Cortex of kidney (tissue), 1 donor: ENCODE measurements at places on chromosomes 2 and 18.

DNA sequence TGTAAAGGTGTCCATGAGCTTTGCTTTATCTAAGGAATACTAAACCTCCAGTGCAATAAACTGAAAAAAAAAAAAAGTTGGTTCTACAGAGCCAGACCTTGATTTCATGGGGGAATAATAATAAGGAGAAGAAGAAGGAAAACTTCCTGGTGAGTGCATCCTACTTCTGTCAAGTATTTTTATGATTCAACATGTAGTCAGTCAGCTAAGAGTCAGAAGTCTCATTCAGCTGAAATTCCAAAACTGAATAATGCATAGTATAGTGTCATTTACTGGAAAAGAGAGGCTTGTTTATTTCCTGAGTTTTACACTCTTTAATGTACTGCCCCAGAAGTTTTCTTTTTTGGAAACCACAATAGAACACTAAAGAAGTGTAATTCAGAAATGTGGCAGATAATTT lies 77.8 kb upstream of the TACR1 start:
- DNase-seq = no peak

DNA sequence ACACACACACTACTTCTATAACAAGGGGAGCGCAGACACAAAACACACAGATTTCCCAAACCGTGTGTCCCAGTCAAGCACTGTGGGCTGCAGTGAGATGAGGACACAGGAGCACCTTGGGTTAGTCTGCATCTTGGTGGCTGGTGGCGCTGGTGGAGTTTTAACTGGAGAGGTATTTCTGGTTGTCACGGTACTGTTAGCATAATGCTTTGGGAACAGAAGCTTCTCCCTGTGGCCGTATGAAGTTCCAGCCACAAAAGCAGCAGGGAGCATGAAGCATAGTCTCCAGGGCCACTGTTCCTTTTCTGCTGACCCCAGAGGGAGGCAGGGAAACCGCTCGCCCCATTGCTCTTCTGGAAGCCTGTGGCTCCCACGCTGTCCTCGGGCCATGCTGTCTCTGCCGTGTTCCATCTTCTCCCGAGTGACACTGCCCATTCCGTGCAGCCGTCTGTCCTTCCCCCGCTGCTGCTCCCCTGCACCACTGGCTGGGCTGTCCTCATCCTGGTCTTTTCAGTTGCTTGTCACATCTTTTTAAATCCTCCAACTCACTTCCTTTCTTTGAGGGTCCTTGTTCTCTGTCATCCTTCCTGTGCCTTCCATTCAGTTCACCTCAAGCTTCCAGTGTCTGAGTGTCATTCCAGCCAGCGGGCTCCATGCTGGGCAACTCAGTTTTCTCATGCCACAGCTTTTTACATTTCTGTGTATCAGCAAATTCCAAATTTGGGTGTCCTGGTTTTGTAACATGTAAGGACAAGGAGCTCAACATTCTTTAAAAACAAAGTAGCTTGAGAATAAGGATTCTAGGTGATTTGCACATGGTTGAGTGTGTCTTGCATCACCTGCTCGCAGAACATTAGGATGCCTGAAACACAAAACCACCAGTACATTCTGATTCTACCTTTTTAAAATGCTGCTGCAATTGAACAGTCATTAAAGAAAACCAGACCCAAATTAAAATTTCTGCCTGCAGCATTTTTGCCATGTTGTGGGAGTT lies 125.0 kb downstream of the MTCL1 start:
- no peak for DNase-seq

DNA sequence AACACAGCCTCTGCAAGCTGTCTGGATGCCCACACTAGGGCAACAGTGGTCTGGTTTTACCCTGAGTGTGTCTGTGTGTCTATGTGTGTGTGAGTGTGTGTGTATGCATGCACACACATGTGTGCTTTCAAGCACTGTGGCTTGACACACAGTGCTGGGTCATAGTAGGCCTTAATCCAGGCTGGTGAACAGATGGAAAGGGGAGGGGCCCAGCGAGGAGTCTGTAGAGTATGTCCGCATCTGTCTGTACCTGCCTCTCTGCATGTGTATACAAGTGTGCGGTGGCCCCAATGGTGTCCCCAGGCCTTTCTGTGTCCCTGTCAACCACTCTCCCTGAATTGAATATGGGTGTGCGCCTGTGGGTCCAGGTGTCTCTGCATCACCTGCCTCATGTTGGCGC lies 9.3 kb upstream of the KCNIP3 start:
- DNase-seq = no peak

GRCh38 chr18:26135548-26135947 lies 1.9 kb downstream of the PSMA8 start:
- DNase-seq = no peak

DNA sequence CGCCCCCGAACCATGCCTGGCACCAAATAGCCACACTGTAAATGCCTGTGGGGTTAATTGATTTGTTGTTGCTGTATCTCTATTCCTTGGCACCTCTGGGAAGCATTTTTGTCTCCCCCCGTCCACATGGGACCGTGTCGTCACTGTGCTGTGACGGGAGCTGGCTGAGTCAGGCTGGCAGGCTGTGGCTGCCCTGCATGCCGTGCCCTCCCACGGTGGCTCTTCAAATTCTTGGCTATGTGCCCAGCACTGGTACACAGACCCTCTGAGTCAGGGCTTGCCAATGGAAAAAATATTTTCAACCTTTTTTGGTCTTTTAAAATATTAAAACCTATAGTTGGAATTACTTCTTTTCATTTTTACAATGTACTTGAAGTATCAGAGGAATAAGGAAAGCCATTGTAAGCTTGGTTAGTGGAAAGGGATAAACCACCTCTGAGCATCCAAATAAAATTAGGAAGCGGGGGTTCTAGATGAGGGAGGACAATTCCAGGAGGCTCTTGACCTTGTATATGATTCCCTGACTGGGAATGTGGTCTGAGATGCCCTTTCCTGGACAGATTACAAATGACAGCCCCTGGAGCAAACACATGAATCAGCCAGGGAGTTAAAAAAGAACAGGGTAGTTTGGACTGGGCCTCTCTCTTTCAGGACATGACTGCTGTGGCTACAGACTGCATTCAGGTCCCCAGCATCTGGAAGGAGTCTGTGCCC lies 59.4 kb downstream of the DGKD start:
- DNase-seq = no peak

DNA sequence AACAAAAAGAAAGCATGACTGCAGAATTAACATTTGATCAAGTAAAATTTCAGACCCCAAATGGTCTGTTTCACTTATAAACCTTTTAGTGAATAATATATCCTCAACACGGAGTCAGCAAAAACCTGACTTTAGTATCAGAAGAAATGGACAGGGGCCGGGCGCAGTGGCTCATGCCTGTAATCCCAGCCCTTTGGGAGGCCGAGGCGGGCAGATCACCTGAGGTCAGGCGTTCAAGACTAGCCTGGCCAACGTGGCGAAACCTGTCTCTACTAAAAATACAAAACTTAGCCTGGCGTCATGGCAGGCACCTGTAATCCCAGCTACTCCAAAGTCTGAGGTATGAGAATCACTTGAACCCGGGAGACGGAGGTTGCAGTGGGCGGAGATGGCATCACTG lies 3.0 kb downstream of the OR6B3 start:
- DNase-seq = no peak

- no peak for DNase-seq
These were observed 248.8 kb downstream of the RDH14 start for GRCh38 chr2:18311420-18312195.

DNA sequence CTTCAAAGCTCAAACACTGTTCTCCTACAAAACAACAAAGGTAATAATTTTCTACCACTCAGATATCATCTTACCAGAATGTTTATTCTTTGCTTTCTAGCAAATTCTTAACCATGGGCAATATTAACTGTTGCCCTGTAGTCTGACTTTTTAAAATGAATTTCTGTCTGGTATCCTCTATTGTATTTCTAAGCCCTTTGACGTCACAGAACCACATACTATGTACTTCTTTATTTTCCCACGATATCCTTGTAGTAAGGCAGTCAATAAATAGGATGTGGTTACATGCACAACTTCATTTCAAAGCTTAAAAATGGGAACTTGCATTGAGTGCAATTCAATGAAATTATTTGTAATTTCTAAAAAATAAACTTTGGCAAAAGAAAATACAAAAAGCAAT lies 58.7 kb downstream of the THADA start:
- no peak for DNase-seq

GRCh38 chr2:225354281-225354774 lies 45.2 kb upstream of the NYAP2 start:
- DNase-seq = no peak

DNA sequence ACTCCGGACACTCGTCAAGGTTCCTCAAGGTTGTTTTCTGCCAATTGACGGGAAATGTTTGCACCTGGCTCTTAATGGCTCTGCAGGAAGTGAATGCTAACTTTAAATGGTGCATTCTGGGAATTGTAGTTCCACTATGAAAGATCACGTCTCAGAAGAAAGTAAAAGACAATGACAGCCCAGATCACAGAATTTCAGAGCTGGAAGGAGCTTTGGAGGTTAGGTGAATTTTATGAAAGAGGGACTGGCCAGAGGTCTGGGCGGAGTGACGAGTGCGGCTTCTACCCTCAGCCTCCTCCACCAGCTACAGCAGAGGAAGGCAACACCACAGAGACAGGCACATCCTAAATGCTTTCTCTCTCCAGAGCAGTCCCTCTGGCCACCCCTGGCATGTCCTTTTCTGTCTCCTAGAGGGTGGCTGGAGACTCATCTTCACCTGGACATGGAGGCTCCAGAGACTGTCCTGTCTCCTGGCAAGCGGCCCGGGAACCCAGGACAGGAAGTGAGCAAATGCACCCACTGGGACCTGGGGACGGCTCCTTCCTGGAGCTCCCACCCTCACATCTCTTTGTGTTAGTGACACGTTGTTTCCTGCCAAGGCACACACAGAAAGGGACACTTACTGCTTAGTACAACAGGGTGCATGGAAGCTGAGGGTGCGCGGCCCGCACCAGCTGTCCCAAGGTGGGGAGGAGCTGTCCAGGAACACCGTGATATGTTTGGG lies 19.4 kb downstream of the THAP4 start:
- DNase-seq = no peak

- no peak for DNase-seq
These were observed 71.1 kb downstream of the ANKRD44 start for GRCh38 chr2:197239434-197239833.

DNA sequence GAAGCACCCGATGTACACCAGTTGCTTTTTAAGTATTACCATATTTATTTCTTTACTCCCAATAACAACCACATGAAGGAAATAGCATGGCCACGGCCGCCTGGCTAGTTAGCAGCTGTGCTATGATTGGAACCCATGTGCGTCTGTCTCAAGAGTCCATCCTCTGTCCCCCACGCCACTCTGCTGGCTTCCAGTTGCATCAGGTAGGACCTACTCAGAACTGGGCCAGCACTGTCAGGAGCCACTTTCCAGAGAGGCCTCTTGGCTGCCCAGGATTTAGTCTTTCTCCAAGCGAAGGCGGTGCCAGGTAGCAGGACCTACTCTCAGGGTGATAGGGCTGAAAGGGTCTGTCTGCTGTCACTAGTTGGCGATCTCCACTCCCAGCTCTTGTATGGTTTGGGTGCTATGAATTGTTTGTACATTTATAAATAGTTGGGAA lies 22.1 kb downstream of the ASB18 start:
- DNase-seq = no peak

- no peak for DNase-seq
These were observed 16.9 kb downstream of the PRKAG3 start for GRCh38 chr2:218814540-218815243.

DNA sequence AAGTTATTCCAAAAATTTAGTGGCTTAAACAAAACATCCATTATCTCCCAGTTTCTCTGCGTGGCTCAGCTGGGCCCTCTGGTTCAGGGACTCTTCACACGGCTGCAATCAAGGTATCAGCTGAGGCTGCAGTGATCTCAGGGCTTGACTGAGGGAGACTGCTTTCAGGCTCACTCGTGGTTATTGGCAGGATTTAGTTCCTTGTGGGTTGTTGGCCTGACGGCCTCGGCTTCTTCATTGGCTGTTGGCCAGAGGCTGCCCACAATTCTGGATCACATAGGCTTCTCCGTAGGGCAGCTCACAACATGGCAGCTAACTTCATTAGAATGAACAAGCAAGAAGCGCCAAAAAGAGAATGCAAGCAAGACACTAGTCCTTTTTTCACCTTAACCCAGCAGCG lies 90.1 kb downstream of the ABI2 start:
- DNase-seq = no peak

GRCh38 chr2:109085912-109086742 lies 42.9 kb upstream of the SH3RF3 start:
- no peak for DNase-seq

DNA sequence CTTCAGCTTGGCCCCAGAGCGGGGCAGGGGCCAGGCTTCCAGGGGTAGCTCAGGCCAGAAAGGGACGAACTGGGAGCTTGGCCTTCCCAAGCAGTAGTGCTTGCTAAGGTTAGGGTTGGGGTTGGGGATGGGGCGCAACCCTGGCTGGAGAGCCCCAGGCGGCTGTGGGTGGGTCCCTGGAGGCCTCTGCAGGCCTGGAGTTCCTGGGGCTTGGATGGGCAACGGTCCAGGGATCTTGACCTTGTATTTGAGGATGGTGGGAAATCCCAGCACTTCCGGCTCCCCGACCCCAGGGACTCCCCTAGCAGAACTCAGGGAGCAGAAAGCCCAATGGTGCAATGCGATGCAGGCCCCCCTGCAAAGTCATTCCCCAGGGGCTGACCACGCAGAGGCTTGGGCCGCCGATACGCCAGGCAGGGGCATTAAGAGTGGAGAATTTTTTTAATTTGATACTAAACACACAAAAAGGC lies 12.6 kb upstream of the MLPH start:
- no peak for DNase-seq

GRCh38 chr2:206274434-206275311 lies at the start of gene ZDBF2:
TSS of gene ZDBF2 (plus strand) at chr2:206274663. CDS start at chr2:206281850, 7,187 bp downstream.
- no peak for DNase-seq

DNA sequence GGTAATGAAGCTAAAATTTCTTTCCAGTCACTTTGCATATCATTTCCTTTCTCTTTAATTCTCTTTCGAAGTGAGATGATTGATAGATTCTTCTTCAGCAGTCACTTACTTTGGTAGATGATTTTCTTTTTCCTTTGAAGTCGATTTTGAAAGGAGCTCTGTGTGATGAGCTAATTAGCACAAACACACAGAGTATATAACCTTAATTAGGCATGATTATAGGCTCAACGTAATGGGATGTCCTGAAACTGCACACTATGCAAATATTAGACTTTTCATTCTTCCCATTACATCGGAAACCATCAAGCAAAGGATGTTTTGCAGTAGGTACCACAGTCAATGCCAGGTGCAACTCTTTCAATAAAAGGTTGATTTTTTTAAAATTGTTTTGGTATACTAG lies 6.4 kb upstream of the CTLA4 start:
- no peak for DNase-seq

DNA sequence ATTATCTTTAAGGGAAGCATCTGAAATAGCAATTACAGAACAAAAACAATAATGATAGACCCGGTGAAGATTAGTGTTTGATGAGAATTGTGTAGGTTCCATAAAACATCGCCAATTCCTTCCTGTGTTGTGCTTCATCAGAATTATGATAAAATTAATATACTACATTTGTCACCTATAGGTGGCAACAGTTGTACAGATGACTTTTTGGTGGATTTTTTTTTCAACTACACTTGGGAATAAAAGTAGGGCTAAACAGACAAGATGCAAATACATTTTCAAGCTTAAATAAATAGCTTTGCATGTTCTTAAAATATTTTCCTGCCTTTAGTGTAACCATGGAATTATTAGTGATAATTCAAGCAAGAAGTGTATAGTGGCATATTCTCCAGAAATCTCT lies 7.0 kb upstream of the LYPD1 start:
- DNase-seq = no peak
